ENCODE measurements at places on chromosomes 1 and 21. TPM values are rescaled to one million over a fixed set of nuclear protein-coding genes. Genes with fewer than 3 reads are reported as not detected.

Gene OXCT2
- not detected for total RNA-seq

DNA sequence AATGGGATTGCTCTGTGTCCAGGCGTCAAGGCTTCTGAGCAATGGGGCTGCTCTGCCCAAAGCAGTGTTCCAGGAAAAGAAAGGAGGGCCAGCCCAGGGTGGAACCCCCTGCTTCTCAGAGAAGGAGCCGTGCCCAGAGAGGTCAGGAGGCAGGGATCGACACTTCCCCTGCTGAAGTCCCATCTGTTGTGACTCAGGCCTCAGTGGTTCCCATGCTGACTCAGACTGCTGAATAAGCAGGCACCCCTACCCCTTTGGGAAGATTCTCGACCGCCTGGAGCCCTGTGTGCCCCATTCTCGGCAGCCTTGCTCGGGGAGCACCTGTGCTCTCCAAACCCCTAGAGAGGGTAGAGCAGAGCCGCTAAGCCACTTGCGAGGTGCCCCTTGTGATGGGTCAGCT is 23.9 kb downstream of the PKP1 start:
- no peak overlapping the region for H3K27ac ChIP-seq
- H3K4me3 ChIP-seq: no peak overlapping the region
- DNase-seq: no peak
- no peaks in the 10 kb centered on the region for H3K36me3 ChIP-seq
- H3K4me1 ChIP-seq: peaks cover 24% of the 10 kb centered on the region

Gene AADACL4
- not detected for total RNA-seq

Gene FCMR
- total RNA-seq: not detected

Gene KCND3
- 2.1 TPM for total RNA-seq

DNA sequence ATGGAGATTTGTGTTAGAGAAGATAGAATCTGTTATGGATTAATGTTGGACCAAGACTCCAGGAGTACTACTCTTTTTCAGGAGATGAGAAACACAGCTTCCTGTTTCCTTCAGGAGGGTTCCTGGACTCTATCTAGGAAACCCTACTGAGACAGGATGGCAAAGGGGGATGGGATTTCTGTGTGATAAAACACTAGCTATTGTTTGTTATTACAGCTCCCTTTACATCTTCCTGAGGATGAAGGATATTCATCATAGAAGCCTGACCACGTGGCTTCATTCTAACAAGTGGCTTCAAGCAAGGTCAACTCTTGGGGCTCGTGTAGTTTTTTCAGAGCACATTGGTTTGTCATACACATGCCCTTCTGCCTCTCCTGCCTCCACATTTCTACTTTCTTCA is 33.3 kb downstream of the RGL1 start:
- no peak for DNase-seq
- H3K27ac ChIP-seq: no peak overlapping the region
- no peaks in the 10 kb centered on the region for H3K27me3 ChIP-seq
- H3K4me3 ChIP-seq: no peak overlapping the region

DNA sequence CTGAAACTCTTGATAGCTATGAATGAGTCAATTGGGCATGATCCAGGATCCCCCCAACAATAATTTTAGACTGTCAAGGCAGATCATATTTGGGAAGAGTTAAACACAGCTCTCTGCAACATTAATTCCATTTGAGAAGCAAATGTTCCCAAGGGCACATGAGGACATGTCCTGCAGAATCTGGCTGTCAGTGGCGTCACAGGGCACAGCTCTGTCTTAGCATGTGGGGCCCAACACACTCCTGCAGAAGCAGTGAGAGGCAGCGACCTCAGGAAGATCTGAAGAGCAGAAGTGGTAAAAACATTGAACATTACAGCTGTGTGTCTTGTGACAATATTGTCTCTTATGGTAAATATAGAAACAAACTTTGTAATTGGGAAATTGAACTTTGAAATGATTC is 197.1 kb upstream of the PBX1 start:
- no peaks in the 10 kb centered on the region for H3K27me3 ChIP-seq
- no peak overlapping the region for H3K27ac ChIP-seq
- no peaks in the 10 kb centered on the region for H3K36me3 ChIP-seq
- H3K4me3 ChIP-seq: no peak overlapping the region
- DNase-seq: no peak

All from osteocyte (in vitro differentiated cells).